Amniotic epithelial cell (primary cell): ENCODE measurements at places on chromosomes 1 and 21.
A peak's percentile ranks its signal among the peaks of the same experiment; 100 is the strongest.

- peak; percentile 55 for DNase-seq
Observed at GRCh38 chr1:91736715-91737615, 149.0 kb downstream of the TGFBR3 start.

GRCh38 chr1:246726881-246727280, 2.7 kb downstream of the SCCPDH start:
- no peak for DNase-seq

DNA sequence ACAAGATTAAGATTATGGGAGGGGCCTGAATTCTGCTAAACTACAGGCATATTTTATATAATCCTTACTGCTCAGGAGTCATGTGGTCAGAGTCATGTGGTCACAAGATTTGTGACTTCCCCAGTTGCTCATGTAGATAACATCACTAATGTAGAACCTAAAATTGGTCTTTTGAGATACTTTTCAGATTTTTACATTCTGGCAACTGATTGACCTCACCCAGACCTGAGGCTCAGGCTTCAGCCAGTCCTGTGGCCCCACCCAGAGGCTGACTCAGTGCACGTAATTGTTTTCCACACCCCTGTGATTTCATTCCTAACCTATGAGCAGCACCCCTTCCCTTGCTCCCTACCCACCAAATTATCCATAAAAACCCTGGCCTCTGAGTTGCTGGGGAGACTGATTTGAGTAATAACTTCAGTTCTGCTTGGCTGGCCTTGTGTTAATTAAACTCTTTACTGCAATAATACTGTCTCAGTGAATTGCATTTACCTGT, 41.7 kb upstream of the ZNF326 start:
- DNase-seq: peak; percentile 75

DNA sequence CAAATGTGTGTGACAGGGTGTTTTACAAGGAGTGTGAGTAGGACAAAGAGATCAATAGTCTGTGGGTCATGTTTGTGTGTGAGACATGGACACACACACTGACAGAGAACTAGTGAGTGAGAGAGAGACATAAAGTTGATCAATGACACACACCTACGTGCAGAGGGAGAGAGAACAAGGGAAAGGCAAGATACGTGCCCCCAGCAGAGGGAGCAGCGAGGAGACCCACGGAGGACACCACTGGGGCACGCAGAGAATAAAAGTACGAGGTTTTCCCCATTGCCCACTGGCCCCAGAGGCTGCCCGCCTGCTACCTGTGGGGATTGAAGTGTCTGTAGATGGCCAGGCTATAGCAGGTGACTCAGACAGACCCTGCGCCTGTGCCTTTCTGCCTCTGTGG, 130.2 kb upstream of the CSF3R start:
- DNase-seq: no peak

DNA sequence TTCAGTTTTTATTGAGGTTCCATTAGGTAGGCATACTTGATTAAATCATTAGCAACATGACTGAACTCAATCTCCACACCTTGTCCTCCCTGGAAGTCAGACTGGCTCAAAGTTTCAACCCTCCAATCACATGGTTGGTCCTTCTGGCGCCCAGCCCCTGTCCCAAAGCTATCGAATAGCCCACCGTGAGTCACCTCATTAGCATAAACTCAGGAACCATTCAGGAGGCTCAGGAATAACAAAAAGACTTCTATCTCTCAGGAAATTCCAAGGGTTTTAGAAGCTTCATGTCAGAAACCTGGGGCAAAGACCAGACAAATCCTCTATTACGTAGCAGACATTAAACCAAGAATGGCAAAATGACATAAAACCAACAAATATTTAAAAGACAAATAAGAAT, 78.6 kb downstream of the RGS2 start:
- DNase-seq: no peak

GRCh38 chr1:15730936-15731335, 5.1 kb upstream of the SLC25A34 start:
- no peak for DNase-seq

DNA sequence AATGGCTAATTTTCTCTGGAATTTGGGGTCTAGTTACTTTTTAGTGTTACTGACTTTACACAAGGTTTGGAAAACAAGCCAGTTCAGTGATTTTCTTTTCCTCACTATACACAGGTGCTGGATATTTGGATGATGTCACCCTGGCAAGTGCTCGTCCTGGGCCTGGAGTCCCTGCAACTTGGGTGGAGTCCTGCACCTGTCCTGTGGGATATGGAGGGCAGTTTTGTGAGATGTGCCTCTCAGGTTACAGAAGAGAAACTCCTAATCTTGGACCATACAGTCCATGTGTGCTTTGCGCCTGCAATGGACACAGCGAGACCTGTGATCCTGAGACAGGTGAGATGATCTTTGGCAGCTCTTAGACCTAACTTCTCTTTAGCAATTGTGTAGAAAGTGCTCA, 64.5 kb upstream of the LAMC2 start:
- DNase-seq: no peak

DNA sequence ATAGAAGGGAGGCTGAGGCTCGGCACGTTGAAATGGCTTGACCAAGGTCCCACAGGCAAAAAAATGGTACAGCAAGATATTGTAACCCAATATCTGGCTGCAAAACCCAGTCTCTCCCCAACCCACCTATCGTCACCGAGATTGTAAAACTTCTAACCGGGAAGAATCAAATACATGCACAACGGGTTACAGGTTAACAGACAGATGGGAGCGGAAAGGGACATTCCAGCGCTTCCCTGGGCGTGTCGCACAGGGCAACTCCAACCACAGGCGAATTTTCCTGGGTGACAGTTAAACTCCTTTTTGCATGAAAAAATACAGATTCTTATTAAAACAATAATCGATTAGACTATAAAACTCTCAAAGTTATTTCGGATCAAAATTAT, 31.8 kb upstream of the JUN start:
- DNase-seq: no peak

- DNase-seq: peak; percentile 50
Observed at GRCh38 chr1:1889847-1890505, 911 bp downstream of the GNB1 start.

GRCh38 chr21:44594406-44594916, 2.2 kb upstream of the KRTAP10-6 start:
- no peak for DNase-seq

- DNase-seq: peak; percentile 85
Observed at GRCh38 chr1:56397811-56398231, 181.5 kb downstream of the PLPP3 start.

DNA sequence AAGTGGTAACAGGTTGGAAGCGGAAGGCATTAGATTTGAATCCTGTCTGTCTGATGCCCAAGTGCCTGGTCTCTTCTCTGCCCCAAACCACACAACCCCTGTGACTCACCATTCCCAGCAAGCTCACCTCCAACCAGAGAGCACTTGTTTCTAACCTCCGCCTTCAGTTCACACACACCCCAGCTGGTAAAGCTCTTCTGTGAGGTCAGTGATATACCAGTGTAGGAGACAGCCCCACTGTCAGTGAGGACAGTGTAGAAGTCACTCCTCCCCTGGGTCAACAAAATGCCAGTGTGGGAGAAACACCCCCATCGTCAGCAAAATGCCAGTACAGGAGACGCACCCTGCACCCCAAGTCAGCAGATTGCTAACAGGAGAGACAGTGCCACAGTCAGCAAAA, 2.6 kb downstream of the RIMS3 start:
- peak; percentile 50 for DNase-seq

DNA sequence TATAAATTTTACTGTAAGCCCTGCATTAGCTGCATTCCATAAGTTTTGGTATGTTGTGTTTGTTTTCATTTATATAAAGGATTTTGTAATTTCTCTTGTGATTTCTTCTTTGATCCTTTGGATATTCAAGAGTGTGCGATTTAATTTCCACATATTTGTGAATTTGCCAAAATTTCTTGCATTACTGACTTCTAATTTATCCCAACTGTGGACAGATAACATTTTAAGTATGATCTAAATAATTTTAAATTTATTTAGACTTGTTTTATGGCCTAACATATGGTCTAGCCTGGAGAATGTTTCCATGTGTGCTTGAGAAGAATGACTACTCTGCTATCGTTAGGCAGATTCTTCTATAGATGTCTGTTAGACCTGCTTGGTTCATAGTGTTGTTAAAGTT, 23.2 kb downstream of the RPE65 start:
- no peak for DNase-seq

DNA sequence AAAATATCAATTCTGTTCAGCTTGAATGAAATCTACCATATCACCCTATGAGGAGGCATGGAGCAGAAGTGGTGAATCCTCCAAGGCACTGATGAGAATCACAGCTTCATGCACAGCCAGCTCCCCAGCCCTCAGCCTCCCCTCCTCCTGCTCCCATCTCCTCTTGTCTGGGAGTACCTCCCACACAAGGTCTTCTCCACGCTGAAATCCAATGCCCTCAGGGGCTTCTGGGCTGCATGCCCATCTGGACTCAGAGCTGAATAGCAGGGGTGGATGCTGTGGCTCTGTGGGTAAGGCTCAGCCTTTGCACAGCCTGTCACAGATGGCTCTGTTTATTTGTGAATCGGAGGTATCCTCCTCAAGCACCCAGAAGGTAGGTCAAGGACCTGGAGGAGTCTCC, 48.6 kb downstream of the KCNC4 start:
- no peak for DNase-seq

DNA sequence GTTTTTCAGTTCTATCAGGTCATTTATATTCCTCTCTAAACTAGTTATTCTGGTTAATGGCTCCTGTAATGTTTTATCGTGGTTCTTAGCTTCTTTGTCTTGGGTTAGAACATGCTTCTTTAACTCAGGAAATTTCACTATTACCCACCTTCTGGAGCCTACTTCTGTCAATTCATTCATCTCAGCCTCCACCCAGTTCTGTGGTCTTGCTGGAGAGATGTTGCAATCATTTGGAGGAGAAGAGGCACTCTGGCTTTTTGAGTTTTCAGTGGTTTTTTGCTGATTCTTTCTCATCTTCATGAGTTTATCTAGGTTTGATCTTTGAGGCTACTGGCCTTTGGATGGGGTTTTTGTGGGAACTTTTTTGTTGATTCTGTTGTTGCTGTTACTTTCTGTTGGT, 213.0 kb downstream of the BRINP2 start:
- DNase-seq: no peak

GRCh38 chr1:56301791-56302190, 277.6 kb downstream of the PLPP3 start:
- DNase-seq: peak; percentile 95

DNA sequence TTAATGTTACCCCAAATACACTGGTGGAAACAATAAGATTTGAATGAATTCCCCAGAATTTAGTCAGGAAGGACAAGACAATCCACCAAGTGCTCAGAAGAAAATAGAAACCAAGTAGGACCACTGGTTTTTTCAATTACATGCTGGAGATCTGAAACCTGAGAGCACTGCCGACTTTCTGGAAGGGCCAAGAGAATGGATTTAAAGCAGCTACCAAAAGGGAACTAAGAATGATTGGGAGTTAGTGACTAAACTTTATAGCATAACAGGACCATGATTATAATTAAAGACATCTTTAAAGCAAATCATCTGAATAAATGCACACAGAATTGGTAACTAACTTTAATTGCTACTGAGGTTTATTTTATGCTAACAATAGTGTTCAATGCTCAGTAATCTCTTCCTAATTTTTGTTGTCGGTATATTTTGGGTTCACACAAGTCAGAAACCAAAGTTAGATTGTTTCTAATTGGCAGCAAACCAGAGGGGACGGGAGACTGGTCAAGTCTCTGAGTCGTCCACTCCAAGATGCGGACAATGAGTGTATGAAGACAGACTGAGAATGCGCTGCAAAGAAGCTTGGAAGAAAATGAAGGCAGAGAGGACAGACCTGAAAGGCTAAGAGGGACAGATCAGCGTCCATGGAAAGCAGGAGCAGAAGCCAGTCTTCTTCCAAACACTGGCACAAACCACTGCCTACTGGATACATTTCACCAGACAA, 2.3 kb upstream of the RGS13 start:
- DNase-seq: no peak

DNA sequence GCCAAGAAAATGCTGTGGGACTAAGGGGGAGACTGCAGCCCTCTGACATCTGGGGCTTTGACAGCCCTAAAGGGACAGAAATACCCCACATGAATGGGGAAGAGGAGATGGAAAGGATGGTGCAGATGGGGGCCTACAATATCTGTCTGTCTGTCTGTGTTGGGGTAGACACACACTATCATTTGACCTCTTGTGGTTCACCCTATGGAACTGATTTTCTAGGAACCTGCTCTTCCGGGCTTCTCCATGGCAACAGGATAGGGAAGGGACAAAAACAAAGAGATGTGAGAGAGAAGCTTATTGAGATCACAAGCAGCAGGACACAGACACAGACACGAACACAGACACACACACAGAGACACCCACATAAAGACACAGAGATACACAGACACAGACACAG, 17.1 kb downstream of the KIF21B start:
- no peak for DNase-seq

- DNase-seq: peak; percentile 27
Observed at GRCh38 chr1:101235696-101236515, 913 bp upstream of the S1PR1 start.

DNA sequence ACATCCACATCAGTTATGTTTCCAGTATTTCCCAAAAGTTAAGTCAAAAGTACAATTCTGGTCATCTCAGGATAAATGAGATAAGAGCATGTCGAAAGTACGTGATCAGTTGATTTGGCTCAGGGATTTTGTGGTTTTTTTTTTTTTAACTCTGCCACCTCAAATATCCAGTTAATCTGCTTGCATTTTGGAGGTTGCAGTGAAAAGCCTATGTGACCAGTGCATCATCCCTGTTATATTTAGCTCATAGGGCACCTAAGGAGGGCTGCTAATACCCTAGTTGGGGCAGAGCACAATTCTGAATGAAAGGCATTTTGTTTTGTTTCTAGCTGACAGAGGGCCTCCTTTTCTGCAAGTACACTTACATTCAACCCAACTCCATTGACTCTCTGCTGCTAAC, 31.7 kb upstream of the RGS16 start:
- DNase-seq: peak; percentile 1

DNA sequence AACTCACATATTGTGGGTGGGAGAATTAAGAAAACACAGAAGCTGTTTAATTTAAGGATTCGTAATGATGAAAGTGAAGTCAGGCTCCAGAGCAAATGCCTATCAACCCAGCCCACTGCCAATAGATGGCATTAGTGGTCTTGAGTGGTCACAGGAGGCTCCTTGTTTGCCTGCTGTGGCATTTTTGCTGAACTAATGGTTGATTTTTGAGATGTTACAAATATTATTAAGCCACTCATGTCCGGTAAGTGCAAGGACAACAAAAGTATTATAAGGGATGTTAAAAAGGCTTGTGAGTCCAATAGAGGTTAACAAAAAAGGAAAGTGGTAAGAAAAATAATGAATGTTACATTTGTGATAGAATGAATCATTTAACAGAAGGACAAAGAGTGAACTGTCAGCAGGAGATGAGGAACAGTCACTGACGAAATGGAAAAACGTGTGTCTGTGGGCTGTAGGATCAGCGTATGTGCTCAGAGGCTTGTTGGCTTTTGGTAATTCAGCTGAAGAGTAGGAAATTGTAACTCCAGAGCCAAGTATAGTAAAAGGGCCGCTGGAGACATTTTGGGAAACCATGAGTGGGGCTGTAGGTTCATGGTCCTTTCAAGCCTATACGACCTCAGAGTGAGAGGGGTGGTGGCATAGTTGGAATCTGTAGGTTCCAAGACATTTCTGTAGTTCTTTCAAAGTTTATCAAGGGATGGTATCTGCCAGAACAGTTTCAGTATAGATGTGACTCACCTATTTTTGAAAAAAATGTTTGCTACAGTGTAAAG, 11.2 kb downstream of the SFT2D2 start:
- DNase-seq: peak; percentile 66
